ENCODE measurements at places on chromosomes 1 and 21.

DNA sequence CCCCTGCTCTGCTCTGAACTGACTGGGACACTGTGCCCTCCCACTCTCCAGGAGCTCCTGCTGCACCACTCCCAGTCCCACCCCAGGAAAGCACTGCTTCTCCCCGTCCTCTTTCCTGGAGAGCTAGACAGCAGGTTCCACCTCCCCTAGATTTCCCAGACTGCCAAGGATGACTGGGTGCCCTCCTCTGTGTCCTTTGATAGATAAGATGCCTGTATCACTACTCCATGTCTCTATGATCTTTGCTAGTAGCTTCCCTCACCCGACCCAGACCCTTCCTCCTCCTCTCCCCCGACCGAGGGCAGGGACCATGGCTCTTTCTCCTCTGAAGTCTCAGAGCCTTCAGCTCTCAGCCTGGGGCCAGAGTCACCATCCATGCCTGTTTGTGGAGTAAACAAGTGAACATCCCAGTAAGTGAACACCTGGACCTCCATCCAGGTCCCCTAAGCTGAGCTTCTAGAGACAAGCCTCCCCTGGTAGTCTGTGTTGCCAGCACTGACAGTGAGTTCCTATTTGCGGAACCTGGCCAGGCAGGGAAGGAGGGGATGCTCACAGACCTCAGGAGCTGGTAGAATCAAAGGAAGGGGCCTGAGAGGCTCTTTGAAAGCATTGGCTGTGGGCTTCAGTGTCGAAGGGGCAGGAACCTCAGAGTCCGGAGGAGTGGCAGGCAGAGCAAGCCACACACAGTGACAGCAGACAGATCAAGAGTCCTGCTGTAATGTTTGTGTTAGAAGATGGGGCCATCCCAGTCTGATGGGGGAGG is 104.0 kb downstream of the PAX7 start:
- no peak for DNase-seq

DNA sequence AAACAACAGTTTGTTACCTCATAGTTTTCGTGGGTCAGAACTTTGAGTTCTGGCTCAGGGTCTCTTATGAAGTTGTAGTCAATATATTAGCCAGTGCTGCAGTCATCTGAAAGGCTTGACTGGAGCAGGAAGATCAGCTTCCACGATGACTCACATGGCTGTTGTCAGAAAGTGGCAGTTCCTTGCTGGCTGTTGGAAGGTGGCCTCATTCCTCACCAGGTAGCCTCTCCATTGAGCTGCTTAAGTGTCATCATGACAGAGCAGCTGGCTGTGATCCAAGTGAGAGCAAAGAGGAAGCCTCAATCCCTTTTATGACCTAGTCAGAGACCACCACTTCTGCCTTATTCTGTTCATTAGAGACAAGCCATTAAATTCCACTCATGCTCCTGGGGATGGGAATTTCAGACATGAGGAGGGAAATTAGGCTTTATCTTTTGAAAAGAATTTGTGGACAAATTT is 5.6 kb downstream of the OSBPL9 start:
- DNase-seq, result peak; percentile 45

GRCh38 chr1:111476761-111477309 is 3.1 kb downstream of the C1orf162 start:
- DNase-seq, result no peak

DNA sequence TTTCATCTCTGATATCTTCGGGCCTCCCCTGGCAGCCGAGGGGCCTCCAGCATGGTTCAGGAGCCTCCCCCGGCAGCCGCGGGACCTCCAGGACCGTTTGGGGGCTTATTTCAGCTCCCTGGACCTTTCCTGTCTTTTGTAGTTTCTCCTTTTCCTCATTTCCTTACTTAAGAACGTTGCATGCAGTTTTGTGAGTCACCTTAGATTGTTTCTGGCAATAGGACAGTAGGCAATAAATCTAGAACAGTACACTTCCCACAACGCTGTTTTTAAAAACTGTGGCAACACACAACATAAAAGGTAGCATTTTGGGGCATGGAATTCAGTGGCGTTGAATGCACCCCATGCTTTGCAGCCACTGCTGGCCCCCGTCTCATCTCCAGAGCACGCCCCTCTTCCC is 24.4 kb downstream of the FAAP20 start:
- no peak for DNase-seq

- DNase-seq, result no peak
Measured at GRCh38 chr1:12249181-12249580, 19.4 kb downstream of the VPS13D start.

- no peak for DNase-seq
Measured at GRCh38 chr1:60044881-60045280, 28.7 kb downstream of the C1orf87 start.

GRCh38 chr1:44652445-44653106 is 21.7 kb downstream of the TMEM53 start:
- DNase-seq, result no peak

GRCh38 chr21:41857771-41858300 is 21.3 kb downstream of the PRDM15 start:
- DNase-seq, result no peak

GRCh38 chr1:63626222-63626621 is 33.0 kb downstream of the PGM1 start:
- no peak for DNase-seq

GRCh38 chr21:32772281-32773047 is 909 bp upstream of the PAXBP1 start:
- no peak for DNase-seq

Data from thoracic aorta (tissue), 2 donors.